CD4-positive, alpha-beta T cell treated with Interleukin-1 beta for 1 hour (primary cell): ENCODE measurements at places on chromosomes 2 and 18.

DNA sequence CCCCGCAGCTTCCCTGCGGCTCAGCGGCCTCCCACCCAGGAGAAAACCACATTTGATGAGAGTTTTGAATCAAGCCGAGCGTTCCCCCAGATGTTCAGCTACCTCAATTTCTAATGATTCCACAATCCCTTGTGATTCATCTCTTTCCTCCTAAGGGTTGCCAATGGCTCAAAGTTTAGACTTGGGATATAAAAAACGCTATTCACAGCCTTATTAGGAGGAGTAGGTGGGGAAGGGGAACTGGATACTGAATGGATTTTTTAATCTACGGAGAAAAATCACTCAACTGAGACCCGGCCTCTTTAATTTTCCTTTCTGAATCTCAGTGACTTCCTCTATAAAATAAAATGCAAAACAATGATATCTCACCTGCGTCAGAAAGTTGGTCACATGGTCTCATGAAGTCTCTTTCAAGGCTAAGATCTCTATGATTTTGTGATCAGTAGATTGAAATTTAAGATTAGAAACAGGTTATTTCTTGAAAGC lies 192.6 kb upstream of the TCF4 start:
- no peak for DNase-seq

DNA sequence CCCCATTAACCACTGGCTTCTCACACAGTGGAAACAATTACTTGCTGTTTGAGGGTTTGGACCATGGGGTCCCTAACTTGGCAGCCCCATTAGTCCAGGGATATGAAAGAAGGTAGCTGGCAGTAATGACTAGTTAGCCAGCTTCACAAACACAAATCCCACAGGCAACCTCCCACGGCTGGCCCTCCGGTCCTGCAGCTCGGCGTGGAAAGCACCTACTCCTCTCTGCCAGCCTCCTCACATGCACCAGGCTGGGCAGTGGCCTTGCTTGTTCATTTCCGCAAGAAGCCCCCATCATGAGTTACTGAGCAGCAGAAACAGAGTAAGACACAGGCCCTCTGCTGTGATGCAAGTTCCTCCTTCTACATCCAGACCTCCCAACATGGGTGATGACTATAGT lies 13.7 kb downstream of the C1QL2 start:
- DNase-seq: no peak

DNA sequence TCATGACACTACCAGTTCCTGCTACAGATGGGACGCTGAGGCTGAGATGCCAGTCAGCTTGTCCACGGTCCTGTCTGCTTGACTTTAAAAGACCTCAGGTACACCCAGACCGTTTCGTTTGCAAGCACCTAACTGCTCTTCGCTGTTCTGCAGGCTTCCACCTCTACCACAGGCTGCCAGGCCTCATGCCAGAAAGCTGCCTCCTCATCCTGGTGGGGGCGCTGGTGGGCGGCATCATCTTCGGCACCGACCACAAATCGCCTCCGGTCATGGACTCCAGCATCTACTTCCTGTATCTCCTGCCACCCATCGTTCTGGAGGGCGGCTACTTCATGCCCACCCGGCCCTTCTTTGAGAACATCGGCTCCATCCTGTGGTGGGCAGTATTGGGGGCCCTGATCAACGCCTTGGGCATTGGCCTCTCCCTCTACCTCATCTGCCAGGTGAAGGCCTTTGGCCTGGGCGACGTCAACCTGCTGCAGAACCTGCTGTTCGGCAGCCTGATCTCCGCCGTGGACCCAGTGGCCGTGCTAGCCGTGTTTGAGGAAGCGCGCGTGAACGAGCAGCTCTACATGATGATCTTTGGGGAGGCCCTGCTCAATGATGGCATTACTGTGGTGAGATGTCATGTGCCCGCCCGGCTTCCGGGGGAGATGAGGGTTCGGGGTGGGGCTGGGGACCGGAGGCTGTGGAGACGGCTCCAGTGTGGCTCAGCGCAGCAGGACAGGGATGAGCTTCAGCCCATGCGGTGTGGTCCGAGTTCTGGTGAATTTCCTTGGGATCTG lies 5.9 kb downstream of the SLC9A4 start:
- DNase-seq: no peak

DNA sequence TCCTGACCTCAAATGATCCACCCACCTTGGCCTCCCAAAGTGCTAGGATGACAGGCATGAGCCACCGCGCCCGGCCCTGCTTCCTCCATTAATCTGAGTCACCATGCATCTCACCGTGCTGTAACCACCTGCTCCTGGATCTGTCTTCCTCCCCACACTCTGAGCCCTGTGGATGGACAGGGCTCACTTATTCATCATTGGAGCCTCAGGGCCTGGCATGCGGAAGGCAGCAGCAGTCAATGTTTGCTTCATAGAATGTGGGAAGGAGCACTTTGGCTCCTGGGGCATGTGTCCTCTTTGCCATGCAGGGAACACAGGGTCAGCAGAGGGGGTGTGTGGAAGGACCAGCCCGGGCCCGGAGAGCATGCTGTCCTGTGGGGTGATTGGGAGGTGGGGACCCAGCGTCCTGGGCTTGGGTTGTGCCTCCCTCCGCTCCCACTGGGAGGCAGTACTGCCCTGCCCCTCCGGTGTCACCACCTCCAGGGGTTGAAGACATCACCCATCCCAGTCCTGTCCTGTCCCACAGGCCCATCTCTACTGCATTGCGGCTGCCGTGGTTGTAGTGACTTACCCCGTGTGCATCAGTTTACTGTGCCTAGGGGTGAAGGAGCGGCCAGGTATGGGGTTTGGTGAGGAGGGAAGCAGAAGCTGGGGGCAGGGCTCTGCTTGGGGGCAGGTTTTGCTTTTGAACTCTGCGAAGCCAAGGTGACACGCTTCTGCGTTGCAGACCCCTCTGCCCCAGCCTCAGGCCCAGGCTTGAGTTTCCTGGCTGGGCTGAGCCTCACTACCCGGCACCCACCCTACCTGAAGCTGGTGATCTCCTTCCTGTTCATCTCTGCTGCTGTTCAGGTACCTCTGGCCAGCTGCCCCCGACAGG lies 11.5 kb downstream of the MFSD2B start:
- DNase-seq: no peak

DNA sequence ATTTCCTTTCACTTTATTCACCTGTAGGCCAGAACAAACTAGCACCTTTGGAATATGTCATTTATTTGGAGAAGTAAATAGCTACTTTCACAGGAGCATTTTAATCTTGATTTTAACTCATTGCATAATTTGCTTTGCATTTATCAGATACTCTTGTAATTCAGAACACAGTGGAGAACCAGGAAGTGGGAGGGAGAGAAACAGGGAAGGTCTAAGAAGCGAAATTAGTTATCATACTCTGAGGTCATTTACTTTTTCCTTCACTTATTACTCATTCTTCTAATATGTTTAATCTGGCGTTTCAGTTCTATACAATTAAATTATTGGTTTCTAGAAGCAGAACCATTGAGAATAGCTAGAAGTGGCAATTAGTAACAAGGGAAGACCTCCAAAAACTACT lies 20.7 kb downstream of the RBM44 start:
- DNase-seq: no peak

DNA sequence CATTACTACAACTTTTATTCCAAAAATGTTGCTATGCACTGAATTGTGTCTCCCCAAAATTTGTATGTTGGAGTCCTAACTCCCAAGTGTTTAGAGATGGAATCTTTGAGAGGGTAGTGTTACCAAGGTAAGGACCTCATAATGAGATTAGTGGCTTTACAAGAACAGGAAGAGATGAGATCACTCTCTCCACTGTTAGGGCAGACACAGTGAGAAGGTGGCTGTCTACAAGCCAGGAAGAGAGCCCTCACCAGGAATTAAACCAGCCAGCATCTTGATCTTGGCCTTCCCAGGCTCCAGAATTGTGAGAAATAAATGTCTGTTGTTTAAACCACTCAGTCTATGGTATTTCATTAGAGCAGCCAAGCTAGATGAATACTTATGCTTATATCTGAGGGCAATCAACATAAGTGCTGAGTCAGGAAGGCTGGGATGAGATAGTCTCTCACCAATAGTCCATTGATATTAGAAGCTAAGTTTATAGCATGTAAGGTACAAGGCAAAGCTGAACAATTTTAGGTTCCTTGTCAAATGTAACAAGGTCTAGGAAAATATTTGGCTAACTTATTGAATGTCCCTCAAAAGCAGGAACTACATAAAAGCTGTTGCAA lies 317.6 kb upstream of the REG3G start:
- DNase-seq: no peak

DNA sequence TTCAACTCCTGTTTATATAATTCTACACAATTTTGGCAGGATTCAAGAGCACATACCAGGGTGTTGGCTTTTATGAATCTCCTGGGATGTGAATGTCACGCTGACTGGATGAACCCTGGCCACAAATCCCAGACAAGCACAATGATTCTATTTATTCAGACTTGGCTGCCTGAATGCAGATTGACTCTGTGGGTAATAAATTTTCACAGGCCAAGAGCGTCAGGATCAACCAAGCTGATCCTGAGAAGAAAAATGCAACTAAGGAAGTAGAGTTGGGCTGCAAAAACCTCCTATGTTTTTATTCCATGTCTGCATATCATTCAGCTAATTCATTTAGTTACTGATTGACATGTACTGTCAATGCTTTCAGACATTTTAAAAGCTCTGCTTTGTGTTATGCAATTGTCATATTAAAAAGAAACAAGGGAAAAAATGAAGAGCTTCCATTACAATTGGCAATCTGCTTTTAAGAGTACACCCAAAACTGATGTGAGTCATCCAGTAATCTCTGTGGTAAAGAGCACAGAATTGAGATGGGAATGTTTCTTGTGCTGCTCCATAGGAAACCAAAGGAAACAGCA lies 173.0 kb upstream of the REV1 start:
- no peak for DNase-seq
